Dorsolateral prefrontal cortex (tissue), 122 donors: ENCODE measurements at places on chromosomes 11 and 22.
A peak's percentile ranks its signal among the peaks of the same experiment; 100 is the strongest.

GRCh38 chr11:126718276-126718675 is 282.3 kb downstream of the KIRREL3 start:
- DNase-seq: no peak

DNA sequence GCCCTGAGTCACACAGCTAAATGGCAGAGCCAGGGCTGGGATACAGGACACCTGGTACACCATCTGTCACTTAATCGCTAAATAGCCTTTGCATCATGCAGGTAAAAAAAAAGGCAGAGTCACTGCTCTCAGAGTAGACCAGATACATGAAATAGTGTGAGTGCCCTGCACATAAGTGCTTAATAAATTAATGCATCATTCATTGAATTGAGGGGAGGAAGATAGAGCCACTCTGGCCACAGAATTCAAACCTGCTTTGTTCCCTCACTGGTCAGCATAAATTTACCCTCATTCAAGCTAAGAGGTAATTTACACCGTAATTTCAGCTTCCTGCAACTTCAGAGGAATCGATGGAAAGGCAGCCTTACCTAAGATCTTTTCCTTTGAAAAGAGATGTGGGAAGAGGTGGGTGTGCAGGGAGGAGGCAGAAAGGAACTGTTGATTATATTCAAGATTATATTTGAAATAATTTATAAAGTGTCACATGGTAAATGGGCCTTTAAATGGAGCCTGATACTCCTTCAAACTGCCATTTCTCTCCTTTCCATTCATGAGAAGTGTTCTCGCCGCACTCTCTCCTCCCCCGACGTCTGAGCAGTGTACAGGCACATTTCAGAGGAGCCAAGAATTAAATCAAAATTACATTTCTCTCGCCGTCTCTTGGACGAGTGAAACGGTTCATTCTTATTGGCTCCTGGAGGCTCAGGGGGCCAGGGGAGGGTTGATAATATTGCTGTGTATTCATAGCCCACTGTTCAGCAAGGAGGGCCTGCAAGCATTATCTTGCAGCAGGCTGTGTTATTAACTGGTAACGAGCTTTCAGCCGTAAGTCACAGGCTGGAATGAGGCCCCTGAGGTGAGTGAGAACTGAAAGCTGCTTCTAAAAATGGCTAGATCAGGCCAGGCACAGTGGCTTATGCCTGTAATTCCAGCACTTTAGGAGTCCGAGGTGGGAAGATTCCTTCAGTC is 52.2 kb upstream of the HMGXB4 start:
- DNase-seq: no peak

GRCh38 chr11:30775233-30775522 is 189.0 kb upstream of the MPPED2 start:
- DNase-seq: no peak

DNA sequence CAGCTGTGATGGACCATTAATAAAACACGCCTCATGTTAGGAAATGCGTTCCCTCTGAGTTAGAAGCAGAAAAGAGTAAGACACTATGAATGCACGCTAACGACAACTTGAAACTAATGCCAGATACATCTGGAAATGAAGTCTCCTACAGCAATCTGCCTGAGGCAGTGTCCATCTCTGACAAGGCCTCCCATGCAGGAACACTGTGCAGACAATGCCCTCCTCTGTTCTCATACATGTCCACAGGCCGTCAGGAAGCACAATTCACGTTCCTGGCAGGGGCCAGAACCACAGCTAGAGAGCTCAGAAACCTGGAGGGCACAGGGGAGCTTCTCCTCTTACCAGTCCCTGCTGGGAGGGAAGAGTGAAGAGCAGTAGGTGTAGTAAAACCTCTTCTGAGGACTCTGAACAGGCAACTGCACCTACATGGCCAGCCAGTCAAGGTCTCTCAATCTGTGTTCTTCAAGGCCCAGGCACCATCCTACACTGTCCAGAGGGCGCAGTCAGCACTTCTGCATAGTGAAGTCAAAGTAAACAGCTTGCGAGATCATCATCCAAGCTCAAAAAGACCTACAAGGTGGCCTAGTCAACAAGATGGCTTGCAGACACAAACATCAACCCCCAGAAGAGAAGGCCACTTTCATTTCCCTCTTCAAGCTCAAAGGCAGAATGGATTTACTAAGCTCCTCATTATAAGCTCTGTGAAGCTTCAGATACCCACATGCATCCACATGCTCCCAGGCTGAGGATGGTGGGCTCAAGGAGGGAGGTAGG is 41.5 kb upstream of the CYP2D6 start:
- no peak for DNase-seq

- no peak for DNase-seq
These were observed 6.6 kb upstream of the CDC42BPG start for GRCh38 chr11:64850979-64851567.

- no peak for DNase-seq
These were observed 94.2 kb downstream of the ABTB2 start for GRCh38 chr11:34263441-34264091.

- DNase-seq: no peak
These were observed 93.2 kb downstream of the TBC1D22A start for GRCh38 chr22:46855681-46856080.

- DNase-seq: no peak
These were observed 8.5 kb upstream of the RAB1B start for GRCh38 chr11:66259956-66260355.

- DNase-seq: no peak
These were observed 28.5 kb downstream of the MAFF start for GRCh38 chr22:38230108-38230825.

- no peak for DNase-seq
These were observed 1.4 kb downstream of the ARFGAP3 start for GRCh38 chr22:42855721-42856120.

GRCh38 chr22:21816787-21817496 is 50.5 kb downstream of the MAPK1 start:
- no peak for DNase-seq

DNA sequence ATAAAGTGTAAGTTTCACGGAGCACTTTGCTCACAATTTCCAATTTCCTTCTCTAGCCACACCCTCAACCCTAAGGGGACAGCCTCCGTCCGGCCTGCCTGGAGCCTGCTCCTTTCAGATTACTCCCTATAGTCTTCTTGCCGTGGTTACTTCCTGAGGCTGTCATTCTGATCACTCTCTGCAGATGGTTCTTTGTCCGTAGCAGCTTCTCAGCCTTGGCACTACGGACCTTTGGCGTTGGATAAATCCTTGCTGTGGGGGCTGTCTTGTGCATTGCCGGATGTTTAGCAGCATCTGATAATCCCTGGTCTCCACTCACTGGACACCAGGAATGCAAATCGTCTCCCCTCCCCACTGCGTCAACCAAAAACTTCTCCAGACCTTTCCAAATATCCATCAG is 447.5 kb upstream of the KIRREL3 start:
- DNase-seq: no peak

GRCh38 chr11:22192642-22193347 is at the start of gene ANO5:
ANO5 (plus strand) TSS chr11:22193085; CDS start chr11:22193493, 408 bp downstream.
- DNase-seq: peak; percentile 67

- DNase-seq: no peak
These were observed 59.6 kb downstream of the FLRT1 start for GRCh38 chr11:64095273-64095817.

- no peak for DNase-seq
These were observed 340.1 kb downstream of the NTM start for GRCh38 chr11:131710511-131710910.

DNA sequence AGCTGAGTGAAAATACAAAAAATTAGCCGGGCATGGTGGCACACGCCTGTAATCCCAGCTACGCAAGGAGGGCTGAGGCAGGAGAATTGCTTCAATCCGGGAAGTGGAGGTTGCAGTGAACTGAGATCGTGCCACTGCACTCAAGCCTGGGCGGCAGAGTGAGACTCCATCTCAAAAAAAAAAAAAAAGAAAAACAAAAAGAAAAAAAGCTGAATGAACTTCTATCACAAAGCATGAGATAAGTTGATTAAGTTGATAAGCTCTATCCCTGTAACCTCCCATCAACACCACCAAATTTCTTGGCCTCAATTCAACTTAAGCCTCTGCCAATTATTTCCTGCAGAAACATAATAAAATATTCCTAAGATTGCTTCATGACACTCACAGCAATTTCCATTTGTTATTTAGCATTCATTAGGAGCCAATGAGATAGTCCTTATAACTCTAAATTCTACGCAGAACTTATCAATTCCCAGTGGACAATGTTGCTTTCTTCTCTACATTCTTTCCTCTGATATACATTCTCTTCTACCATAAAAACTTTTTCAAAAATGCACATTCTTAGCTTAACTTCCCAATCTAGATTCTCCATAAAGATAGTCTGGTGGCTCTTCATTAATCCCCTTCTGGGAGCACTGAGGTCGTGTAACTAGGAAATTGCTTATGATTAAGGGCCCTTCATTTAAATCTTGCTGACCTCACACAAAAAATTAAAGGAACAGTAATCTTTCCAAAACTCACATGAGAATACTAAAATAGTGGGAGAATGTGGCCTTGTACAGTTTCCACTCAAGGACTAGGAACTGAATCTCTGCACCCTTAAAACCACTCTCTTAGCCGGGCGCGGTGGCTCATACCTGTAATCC is 2.9 kb downstream of the AMBRA1 start:
- no peak for DNase-seq

GRCh38 chr22:37228106-37229011 is 15.7 kb downstream of the RAC2 start:
- no peak for DNase-seq

GRCh38 chr11:126317756-126318573 is 14.1 kb downstream of the DCPS start:
- no peak for DNase-seq

DNA sequence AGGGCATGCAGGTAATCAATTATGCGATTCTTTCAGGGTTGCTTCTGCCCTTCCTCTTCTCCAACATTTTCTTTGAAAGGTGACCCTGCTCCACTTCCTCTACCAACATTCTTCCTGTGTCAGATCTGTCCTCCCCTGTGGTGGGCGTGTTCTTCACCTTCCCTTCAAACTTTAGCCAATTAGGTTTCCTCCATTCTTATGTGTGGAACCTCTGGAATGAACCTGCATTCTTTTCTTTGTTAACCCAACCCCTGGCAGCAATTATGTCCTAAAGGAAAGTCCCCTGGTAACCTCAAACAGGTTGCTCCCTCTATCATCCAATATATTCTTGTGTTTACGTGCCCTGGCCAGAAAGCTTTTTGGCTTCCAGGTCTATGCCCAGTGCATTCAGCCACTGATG is 22.4 kb downstream of the KIRREL3 start:
- DNase-seq: no peak
